Neural progenitor cell (in vitro differentiated cells): ENCODE measurements at places on chromosomes 4 and X. TPM values are rescaled to one million over a fixed set of nuclear protein-coding genes. Genes with fewer than 3 reads are reported as not detected.

DNA sequence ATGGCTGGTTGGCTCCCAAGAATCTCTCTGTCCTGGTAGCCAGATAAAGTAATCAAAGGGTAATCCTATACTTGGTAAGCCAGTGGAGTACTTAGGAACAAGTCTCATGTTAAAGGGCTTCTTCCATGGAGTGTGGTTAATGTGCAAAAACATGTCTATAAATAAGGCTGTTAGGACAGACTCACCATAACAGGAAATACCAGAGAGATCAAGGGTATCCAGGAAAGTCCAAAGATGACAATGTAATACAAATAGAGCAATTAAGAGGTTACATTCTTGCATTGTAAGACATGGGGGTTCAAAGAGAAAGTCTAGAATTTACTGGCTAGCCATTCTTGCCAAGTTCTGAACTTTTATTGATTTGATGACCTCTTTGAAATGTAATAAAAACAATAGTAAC, 61.9 kb upstream of the ZCCHC13 start:
- H3K4me1 ChIP-seq: no peaks in the 10 kb centered on the region
- peaks cover 15% of the 10 kb centered on the region for H3K36me3 ChIP-seq
- H3K27ac ChIP-seq: no peak overlapping the region
- no peak for DNase-seq
- H3K4me3 ChIP-seq: no peak overlapping the region

- H3K4me1 ChIP-seq: no peaks in the 10 kb centered on the region
- no peak for DNase-seq
- no peaks in the 10 kb centered on the region for H3K36me3 ChIP-seq
- H3K4me3 ChIP-seq: no peak overlapping the region
Measured at GRCh38 chr4:85744950-85745349, 270.0 kb downstream of the ARHGAP24 start.

DNA sequence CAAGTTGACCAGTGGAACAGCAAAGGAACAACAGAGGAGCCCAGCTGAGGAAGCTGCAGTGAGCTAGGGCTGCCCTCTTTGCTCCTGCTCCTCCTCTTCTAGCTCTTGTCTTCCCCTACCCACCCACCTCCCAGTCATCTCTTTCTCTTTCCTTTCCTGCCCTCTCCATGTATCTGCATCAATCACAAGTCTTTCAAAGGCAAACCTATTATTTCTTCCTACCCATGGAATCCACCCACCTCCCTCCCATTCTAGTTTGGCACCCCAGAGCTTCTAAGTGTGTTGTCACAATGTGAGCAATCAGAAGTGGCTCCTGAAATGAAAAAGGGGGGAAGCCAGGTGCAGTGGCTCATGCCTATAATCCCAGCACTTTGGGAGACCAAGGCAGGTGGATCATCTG, 69.3 kb downstream of the TSC22D3 start:
- H3K36me3 ChIP-seq: no peaks in the 10 kb centered on the region
- DNase-seq: no peak
- H3K4me3 ChIP-seq: no peak overlapping the region

GRCh38 chr4:3880615-3881120, 114.5 kb downstream of the ADRA2C start:
- peaks cover 6% of the 10 kb centered on the region for H3K4me1 ChIP-seq

DNA sequence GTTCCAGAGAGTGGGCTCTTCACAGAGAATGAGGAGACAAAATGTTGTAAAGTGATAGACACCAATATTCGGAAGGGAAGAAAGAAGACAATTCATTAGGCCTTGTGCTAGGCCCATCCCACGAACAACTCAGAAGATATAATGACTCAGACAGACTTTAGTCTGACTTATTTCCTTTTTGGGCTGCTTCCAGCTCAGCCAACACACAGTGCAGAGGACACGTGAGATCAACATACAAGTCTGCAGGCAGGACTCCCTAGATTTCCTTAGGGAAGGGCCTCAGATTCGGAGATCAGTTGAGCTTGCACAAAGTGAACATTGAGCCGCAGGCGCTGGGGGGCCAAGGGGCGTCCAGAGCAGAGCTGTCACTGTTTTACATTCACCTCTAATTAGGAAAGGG, 290.7 kb upstream of the TENM3 start:
- H3K4me1 ChIP-seq: peaks cover 5% of the 10 kb centered on the region
- peak; percentile 11 for DNase-seq
- H3K4me3 ChIP-seq: no peak overlapping the region

DNA sequence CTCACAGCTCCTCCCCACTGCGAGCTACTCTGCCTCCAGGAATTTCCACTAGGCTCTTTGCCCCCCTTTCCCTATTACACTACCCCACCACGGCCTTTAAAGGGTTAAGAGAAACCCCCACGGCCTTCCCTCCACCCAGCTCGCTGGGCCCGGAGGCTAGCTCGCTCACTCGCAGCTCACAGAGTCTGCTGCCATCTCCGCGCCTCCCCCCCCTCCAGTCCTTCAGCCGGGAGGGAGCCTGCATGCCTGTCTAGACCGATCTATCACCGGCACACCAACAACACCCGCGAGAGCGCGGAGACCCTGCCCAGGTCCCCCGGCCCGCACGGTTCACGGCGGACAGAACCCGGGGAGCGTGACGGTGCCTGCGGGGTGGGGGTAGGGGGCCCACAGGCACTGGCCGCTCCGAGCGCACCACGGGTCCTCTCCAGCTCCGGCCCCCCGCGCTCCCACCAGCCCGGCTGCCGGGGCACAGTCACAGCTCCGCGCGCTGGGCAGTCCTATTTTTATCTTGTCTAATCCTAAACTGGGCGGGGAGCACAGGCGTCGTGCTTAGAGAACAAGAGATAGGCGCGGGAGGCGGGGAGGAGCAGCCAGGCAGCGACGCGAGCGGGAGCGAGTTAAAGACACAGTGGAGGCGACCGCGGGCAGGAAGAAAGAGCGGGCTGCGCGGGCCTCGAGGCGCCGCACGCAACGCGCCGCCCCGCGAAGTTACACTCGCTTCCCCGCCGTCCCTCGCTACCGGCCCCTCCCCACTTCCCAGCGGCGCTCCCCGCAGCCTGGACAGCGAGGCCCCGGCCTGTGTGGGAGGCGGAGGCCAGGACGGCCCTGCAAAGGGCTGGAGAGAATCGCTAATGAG, 3.5 kb downstream of the BCOR start:
- H3K27me3 ChIP-seq: peaks cover 76% of the 10 kb centered on the region
- H3K27ac ChIP-seq: peak overlapping the region; percentile 10
- H3K4me1 ChIP-seq: peaks cover 40% of the 10 kb centered on the region
- H3K36me3 ChIP-seq: no peaks in the 10 kb centered on the region

OTUD5 gene
- 38.6 and 46.3 TPM in 2 replicates for total RNA-seq
